Activated naive CD4-positive, alpha-beta T cell treated with anti-CD3 and anti-CD28 coated beads, Interleukin-2, amount 50 U/mL, for 16 hours (primary cell): ENCODE measurements at places on chromosomes 5 and 9.

DNA sequence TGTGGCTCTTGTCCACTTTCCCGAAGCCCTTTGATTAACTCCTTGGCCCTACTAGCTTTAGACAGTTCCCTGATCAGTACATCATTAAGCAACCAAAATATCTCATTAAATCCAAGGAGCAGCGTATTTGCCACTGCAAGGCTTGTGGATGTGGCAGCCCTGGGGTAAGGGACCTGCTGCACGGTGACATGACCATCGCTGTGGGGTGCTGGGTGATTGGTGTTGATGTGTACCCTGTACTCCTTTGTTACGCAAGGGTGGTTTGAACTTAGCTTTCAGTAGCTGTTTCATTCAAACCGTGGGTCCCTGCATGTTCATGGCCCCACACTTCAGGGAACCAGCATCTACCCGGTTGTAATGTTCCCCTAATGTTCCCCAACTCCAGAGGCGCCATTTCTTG is 41.0 kb downstream of the OTULIN start:
- no peak for DNase-seq

DNA sequence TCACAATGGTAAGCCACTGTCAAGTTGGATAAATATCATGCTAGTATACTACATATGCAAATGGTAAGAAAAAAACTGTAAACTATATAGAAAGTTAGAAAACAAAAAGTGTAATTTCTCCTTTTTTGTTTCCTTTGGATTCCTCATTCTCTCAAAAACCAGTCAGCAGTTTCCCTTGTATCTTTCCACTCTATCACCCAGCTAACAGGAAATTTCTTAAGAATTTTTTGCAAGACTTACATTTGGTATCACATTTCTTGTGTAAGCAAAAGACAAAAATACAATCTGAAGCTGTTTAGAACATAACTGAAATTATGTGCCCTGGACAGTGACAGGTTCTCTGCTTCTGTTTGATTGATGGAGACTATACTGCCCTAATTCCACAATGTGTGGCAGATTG is 25.2 kb upstream of the MSH3 start:
- DNase-seq = no peak

- DNase-seq = no peak
Observed at GRCh38 chr5:32583582-32584232, 1.6 kb upstream of the SUB1 start.

DNA sequence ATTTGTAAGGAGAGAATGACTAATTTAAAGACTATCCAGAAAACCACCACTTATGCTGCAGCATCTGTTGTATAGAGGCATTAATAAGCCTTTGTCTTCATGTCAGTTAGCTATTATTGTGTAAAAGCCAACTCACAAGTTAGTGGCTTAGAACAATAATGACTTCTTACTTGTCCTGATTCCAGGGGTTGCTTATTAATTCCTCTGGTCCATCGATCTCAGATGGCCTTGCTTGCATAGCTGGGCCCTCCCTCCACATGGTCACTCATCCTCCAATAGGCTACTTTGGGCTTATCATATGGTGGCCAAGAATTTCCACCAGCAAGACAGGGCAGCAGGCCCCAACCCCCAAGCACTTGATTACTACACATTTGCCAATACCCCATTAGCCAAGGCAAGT is 44.5 kb upstream of the STK32A start:
- DNase-seq = no peak

- no peak for DNase-seq
Observed at GRCh38 chr5:133006653-133007052, 19.7 kb downstream of the ZCCHC10 start.

- no peak for DNase-seq
Observed at GRCh38 chr5:173775261-173776197, 112.6 kb upstream of the CPEB4 start.

DNA sequence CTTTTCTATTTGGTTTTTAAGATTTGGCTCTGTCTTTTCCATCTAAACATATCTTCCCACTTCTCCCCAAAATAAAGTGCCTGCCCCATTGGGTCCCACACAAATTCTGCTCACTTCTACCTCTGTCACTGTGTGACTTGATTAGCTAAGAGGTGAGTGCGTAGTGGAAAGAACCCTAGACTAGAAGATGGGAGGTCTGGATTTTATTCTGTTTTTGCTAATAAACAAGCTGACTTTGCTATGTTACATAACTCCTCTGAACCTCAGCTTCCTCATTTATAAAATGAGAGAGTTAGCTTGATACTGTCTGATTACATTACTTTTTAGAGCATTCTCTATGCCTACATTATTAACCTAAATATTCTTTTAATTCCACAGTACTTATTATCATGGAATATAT is 51.3 kb upstream of the PTGER4 start:
- no peak for DNase-seq
